ENCODE measurements at places on chromosomes 11 and 22.
A peak's percentile ranks its signal among the peaks of the same experiment; 100 is the strongest.

- DNase-seq = peak; percentile 6
Observed at GRCh38 chr11:64542172-64543125, 48.6 kb upstream of the SLC22A12 start.

- DNase-seq = no peak
Observed at GRCh38 chr11:58916637-58917036, 22.7 kb upstream of the GLYATL1 start.

GRCh38 chr22:20781272-20781990 is 7.5 kb downstream of the SERPIND1 start:
- no peak for DNase-seq

DNA sequence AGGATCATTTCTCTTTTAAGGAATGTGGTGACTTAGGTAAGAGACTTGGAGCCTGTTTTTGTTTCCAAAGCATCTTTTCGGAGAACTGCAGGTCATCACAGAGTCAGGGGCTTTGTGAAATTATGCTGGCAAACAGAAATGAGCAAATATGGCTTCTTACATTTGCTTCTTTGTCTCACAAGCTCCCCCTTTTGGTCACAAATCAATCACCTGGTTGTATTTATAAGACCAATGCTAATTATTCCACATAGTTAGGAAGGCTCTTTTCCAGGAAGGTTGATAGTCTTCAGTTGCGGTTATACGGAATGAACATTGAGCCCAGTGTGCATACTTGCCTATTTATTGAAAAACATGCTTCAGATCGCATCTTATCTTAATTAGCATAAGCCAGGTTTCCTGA is 34.6 kb upstream of the CEP126 start:
- no peak for DNase-seq

DNA sequence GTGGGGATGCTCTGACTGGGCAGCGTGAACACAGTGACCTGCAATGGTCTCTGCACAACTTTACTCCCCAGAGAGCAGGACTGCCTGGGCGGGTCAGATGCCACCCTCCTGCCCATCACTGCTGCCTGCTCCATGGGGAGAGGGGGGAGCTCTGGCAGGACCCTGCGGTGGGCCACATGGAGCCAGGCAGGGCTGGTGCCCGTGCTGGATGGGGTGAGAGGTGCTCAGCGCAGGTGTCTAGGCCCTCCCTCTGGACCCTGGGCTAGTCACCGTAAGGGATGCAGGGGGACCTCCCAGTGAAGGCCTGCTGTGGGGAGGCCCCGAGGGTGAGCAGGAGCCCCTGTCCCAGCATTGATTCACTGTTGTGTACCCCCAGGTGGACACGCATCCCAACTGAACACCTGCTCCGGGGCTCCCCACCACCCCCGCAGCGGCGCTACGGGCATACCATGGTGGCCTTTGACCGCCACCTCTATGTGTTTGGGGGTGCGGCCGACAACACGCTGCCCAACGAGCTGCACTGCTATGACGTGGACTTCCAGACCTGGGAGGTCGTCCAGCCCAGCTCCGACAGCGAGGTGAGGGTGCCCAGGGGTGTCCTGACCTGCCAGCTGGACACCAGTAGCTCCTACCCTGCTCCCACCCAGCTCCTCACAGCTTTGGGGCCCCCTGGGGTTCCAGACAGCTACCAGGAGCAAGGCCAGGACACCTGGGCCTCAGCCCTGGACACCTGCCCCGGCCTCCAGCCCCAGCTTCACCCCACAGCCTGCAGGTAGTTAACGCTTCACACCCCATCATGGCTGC is 9.4 kb downstream of the LZTR1 start:
- DNase-seq = no peak

DNA sequence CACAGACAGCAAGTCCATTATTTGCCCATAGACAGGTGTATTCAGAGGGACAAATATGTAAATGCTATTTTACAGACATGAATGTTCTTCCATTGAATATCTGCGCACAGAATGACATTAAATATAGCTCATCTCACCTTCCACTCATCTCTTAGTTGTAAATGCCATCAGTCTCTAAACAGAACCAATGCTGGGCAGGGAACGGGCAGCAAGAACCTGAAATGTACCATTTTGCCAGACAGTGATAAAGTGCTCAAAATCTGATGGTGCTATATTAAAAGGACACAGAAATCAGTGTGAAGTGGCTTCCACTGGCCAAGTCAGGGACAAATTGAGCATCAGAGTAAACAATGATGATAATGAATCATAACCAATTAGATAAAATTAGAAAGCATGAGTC is 10.0 kb upstream of the OR8B4 start:
- no peak for DNase-seq

DNA sequence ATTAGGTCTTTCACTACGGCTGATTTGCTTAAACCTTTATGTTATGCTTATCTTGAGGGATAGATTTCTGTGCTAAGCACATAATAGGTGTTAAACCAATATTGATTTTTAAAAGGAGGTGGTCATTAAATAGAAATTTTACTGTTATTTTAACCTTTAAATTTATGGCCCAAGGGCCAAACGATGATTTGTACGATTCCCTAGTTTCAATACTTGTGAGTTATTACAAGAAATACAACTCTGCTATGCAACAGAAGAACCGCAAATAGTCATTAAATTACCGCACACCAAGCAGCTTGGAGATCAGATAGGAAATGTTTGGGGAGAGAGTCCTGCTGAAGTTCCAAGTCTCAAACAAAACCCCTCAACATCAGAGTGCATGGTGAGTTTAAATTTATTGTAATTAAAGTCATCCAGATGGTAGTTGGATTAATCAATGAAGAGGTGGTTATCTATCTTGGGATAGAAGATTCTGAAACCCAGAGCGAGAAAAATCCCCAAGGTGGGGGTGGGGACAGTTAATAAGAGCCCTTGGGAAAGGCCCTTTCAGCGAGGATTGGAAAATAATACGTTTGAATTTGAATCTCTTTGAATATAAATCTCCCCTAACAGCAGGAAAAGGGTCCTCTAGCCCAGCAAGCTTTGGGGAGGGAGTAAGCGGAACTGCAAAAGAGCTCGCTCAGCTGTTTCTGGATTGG is 805 bp upstream of the QSER1 start:
- no peak for DNase-seq

- DNase-seq = no peak
Observed at GRCh38 chr11:9651899-9652748, 11.8 kb upstream of the SWAP70 start.

- DNase-seq = no peak
Observed at GRCh38 chr22:41888627-41889200, 26.2 kb downstream of the SHISA8 start.

GRCh38 chr22:23204541-23205157 is 24.3 kb downstream of the BCR start:
- peak; percentile 67 for DNase-seq

- DNase-seq = no peak
Observed at GRCh38 chr11:83801799-83802198, 515.6 kb upstream of the CCDC90B start.

DNA sequence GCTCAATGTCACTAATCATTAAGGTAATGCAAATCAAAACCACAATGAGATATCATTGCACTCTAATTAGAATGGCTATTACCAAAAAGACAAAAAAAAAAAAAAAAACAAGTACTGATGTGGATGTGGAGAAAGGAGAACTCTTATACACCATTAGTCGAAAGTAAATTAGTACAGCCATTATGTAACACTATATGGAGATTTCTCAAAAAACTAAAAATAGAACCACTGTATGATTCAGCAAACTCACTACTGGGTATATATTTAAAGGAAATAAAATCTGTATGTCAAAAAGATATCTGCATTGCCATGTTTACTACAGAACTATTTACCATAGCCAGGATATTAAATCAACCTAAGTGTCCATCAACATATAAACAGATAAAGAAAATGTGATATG is 265.4 kb upstream of the ARHGAP20 start:
- no peak for DNase-seq

GRCh38 chr11:86456075-86456939 is 81.6 kb downstream of the CCDC81 start:
- DNase-seq = peak; percentile 82

GRCh38 chr22:30313527-30314363 is 13.0 kb downstream of the TBC1D10A start:
- DNase-seq = no peak

DNA sequence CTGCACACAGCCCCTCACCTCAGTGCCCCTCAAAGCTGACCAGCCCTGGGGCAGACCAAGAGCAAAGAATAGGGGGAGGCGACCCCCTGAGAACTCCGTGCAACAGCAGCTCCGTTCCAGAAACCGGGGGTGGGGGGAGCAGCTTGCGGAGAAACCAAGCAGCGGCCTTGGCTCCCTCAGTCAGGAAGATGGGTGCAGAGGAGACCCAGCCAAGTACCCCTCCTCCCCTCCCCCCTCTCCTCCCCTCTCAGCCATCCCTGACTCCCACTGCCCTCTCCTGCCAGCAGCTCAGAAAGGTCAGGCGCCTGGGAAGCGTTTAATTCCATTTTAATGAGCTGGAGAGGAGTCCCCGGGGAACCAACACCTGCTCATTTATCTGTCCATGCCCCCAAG is 78.9 kb downstream of the PDE2A start:
- no peak for DNase-seq

DNA sequence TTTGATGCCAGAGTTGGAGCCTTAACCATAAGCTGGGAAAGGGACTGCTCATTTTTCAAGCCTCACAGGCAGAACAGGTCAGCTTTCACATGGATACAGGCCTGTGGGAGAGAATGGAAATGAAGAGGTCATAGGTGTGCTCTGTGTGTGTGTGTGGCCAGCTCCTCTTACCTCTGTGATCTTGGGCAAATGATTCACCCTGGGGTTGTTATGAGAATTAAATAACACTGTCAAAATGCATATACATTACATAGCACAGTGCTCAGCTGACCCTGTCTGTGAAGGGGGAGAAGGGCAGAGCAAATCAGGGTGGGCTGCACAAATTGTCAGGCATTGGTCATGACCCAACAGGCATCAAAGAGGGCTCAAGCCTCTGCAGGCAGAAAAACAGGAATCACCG is 372.5 kb downstream of the TENM4 start:
- DNase-seq = no peak

- DNase-seq = no peak
Observed at GRCh38 chr11:64627371-64627770, 36.4 kb downstream of the SLC22A12 start.

GRCh38 chr11:124758355-124759265 is 3.5 kb downstream of the ESAM start:
- peak; percentile 74 for DNase-seq

- DNase-seq = peak; percentile 42
Observed at GRCh38 chr11:44032299-44033085, 15.3 kb upstream of the ACCSL start.

DNA sequence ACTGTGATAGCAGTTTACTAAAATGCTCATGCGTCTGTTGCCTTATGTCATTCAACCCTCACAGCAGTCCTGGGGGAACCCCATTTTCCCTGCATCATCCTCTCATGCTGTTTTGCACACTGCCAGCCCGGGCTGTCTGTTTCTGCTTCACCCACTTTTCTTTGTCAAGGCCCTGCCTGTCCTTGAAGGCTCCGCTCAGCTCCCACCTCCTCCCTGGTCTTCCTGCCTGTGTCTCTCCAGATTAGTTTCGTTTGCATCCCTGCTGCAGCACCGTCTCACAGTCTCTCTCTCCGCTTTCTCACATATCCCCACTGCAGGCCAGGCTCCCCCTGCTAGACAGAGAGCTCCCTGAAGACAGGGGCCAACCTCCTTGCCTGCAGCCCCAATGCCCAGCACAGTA is 29.9 kb downstream of the SERPINH1 start:
- DNase-seq = no peak

GRCh38 chr11:43576803-43577521 is 103.6 kb upstream of the HSD17B12 start:
- no peak for DNase-seq

DNA sequence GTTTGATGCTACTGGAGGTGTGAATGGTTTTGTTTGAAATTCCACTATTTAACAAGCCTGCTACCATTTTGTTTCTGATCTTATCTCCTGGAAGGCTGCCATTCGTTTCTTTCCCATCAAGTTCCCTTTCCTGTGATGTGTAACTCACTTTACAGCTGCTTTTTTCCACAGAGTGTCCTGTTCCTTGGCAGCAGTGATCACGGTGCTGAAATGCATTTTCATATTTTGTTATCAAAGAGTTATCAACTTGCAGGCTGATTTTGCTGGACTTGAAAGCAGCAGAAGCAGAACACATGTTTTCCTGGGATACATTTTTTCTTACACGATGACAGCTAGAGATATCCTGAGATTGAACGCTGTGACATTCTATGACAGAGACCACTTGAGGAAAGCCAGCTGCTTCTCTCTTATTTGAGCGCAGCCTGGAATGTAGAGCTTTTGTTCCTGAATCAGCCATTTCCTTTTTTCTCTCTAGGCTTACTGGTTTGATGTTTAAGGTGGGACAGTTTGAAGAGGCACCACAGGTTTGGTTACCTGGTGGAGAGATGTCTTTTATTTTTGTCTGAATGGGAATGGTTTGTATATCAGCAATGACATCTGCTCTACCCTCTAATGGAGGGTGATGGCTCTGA is 34.7 kb downstream of the PRR14L start:
- DNase-seq = no peak

- DNase-seq = no peak
Observed at GRCh38 chr11:113764527-113765219, 8.8 kb downstream of the ZW10 start.

- DNase-seq = peak; percentile 23
Observed at GRCh38 chr11:18046116-18046777, at the start of gene TPH1. TPH1 (minus strand) TSS chr11:18046269; CDS start chr11:18040762, 5,507 bp downstream.

DNA sequence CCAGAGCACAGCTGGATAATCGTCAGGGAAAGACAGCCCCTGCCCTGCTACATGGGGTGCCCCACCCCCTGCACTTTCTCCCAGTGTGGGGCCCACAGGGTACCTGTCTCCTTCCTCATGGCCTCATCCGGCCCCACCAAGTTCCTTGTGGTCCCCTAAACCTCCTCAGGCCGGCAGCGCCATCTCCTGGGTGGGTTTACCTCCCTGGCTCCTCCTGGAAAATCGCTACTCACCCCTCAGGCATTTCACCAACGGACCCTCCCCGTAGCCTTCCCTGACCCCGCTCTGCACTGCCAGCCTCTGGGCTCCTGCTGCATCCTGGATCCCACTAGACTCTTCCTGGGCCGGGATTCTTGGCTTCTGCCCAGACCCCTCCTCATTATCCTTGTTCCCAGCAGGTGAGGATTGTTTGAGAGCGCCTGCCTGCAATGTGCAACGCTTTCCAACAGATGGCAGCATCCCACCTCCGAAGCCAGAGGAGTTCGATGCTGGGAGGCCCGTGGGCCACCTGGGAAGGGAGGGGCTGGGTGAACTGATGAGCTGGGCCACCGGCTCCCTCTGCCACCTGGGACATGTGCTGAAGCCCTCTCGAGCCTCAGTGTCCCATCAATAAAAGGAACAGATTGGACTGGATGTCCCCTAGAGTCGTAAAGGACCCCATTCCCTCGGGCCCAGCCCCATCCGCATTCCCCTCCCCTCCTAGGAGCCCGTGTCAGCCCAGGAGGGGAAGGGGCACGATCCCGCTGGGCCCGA is 44.2 kb upstream of the TTLL12 start:
- no peak for DNase-seq

- DNase-seq = no peak
Observed at GRCh38 chr22:40714499-40715337, 35.4 kb downstream of the MCHR1 start.

DNA sequence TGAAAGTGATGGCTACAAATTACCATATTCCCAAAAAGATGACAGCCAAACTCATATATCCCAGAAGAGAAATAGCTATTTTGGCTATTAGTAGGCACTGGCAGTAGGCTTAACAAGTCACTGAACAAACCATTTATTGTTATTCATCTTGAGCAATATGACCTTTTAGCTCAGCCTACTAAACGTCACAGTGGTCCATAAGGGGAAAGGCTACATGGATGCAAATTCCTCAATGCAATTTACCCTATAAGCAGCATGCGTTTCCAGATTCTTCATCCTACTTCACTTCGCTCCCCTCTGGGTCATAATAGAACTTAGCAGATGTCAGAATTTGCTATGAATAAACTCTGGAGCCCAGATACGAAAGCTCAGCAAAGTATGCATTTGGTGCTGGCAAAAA is 114.0 kb downstream of the SIK3 start:
- DNase-seq = no peak

Measured in psoas muscle (tissue), 8 donors.